ENCODE measurements at places on chromosomes 13 and 19. TPM values are rescaled to one million over a fixed set of nuclear protein-coding genes. Genes with fewer than 3 reads are reported as not detected.

Gene IFNL1
- total RNA-seq = not detected

Gene CGB5
- not detected for total RNA-seq

Gene NECTIN2
- total RNA-seq = 61.7 TPM

Gene HOMER3
- 100 TPM for total RNA-seq

DNA sequence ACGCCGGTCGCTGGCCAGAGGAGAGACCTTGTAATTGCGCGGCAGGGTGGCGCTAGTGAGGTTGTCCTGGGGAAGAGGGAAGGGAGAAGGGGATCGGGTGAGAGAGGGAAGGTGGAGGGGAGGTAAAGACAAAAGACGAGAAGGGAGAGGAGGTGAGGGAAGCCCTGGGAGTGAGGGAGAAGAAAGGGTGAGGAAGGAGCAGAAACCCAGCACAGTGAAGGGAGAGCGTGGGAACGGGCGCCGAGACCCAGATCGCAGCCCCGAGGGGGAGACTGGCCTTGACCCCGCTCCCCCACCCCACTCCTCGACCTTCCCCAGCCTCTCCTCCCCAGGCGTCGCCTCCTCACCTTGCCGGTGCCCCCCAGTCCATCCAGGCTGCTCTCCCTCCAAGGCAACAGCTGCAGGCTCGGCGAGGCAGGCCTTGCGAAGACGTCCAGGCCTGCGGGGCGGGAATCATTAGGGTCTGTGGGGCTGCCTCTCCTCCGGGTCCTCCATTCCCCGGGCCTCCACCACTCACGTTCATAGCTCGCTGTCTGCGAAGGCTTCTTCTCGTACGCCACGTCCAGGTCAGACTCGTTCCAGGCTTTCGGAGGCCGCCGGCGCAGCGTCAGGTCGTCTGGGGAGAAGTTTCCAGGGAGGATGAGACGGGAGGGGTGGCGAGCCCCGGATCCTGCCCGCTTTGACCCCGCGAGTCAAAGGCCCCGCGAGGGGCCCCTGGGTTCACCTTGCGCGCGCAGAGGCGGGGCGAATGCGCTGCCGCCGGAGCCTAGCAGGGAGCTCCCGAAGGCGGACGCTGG, 8.8 kb downstream of the PPP1R13L start:
- no peak for DNase-seq

DNA sequence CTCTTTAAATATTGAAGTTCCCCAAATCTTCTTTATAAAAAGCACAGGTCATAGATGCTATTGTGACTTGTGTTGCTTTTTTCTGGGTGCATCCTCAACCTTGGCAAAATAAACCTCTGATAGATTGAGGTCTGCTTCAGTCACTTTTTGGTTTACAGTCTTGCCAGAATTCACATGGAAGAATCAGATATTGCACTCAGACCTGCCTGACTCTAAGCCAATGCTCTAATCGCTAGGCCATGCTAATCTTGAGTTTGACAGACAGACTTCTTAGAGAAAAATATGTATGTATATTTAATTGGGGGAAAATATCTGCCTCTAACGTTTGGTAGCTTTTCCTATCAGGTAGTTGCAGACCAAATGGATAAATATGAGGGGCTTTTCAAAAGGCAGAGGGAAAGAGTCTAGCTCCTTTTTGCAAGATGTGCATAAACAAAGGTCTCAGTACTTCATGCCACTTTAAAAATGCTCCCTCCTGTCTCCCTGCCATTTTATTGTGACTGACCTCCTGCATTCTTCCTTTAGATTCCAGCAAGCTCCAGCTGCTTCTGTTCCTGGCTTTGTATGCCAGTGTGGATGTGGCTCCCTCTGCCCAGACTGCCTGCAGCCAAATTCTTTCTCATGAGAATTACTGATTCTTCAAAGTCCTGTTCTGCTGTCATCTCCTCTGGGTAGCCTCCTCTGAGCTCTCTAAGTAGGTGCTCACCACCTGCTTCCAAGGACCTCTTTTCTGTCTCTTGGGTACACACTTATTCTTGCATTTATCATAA, 42.4 kb upstream of the RFC3 start:
- DNase-seq = no peak

GRCh38 chr13:30020726-30021312, 170.4 kb upstream of the UBL3 start:
- DNase-seq = no peak

DNA sequence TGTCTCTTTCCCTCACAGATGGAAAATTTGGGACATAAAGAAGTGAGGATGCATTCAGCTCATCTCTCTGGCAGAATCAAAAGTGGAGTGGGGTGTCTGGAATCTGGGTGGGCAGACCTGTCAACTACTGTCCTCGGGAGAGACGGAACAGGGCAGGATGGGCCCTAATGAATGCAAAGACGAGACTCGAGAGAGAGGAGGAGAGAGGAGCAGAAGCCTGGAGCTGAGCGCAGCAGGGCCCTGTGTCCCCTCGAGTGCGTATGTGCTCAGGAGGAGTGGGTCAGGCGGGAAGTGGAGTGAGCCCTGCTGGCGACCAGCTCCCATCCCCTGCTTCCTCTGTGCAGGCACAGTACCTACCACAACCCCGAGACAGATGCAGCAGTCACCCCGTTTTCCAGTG, 78.9 kb downstream of the TEX29 start:
- no peak for DNase-seq

- DNase-seq = no peak
Observed at GRCh38 chr13:46605076-46605824, 52.3 kb downstream of the LRCH1 start.

DNA sequence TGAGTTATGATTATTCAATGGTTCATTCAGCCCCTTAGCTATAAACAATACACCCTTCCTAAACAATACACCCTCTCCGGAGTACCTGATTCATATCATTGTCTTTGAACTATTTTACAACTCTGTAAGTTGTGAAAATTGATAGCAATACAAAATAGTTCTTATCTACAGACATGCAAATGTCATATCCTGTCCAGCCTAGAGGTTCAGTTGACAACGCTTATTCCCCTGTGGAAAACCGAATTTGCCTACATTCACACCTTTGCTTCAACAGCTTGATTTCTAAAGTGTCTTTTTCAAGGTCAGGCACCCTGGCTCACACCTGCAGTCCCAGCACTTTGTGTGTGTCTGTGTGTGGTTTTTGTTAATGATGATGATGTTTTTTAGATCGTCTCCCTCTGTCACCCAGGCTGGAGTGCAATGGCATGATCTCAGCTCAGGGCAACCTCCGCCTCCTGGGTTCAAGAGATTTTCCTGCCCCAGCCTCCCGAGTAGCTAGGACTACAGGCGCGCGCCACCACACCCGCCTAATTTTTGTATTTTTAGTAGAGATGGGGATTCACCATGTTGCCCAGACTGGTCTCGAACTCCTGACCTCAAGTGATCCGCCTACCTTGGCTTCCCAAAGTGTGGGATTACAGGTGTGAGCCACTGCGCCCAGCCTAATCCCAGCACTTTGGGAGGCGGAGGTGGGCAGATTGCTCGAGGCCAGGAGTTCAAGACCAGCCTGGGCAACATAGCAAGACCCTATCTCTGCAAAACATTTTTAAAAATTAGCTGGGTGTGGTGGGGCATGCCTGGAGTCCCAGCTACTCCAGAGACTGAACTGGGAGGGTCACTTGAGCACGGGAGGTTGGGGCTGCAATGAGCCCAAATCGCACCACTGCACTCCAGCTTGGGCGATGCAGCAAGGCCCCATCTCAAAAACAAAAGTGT, 9.6 kb downstream of the C19orf53 start:
- no peak for DNase-seq

DNA sequence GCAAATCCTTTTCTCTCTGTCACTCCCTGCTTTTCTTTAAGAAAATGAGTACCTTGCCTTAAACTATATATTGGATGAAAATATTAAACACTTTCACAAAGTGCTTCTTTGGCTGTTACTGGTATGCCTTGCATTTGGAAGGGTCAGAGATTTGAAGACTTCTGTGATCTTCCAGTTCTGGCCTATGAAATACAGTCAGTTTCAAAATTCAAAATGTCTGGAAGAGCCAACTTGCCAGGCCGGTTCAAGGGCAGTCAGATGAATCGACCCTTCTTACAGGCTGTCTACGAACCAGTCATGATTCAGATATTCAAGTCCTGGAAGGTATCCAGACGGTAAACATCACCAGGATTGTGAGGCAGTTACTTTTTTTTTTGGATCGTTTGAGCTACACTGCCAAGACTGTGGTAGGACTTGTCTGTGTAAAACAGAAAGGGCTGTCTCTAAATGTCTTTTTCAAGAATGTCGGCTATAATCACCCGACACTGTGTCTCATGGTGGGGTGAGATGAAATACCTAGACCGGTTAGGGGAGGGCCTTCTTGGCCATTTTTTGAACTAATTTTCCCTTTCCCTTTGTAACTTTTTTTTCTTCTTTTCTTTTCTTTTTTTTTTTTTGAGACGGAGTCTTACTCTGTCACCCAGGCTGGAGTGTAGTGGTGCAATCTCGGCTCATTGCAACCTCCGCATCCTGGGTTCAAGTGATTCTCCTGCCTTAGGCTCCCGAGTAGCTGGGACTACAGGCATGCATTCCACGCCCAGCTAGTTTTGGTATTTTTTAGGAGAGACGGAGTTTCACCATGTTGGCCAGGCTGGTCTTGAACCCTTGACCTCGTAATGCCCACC, 11.2 kb downstream of the ACTN4 start:
- no peak for DNase-seq

- DNase-seq = no peak
Observed at GRCh38 chr19:861756-862580, 2.5 kb downstream of the CFD start.

DNA sequence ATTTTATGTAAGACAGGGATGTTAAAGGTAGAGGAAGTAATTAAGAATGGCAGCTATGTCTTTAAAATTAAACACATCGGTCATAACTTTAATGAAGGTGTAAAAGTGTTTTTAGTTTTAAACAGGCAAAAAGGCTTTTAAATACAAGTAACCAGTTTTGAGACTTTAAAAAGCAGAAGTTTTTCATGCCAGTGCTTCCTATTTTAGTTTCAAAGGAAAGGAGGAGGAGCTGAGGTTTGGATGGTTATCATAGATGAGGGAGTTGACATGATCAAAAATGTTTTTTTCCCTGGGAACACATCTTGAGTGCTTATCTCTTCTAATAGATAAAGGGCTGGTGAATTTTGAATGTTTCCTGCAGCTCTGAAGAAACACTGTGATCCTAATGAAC, 42.9 kb downstream of the LRCH1 start:
- DNase-seq = no peak

GRCh38 chr19:29122185-29122584, 90.8 kb downstream of the UQCRFS1 start:
- no peak for DNase-seq

DNA sequence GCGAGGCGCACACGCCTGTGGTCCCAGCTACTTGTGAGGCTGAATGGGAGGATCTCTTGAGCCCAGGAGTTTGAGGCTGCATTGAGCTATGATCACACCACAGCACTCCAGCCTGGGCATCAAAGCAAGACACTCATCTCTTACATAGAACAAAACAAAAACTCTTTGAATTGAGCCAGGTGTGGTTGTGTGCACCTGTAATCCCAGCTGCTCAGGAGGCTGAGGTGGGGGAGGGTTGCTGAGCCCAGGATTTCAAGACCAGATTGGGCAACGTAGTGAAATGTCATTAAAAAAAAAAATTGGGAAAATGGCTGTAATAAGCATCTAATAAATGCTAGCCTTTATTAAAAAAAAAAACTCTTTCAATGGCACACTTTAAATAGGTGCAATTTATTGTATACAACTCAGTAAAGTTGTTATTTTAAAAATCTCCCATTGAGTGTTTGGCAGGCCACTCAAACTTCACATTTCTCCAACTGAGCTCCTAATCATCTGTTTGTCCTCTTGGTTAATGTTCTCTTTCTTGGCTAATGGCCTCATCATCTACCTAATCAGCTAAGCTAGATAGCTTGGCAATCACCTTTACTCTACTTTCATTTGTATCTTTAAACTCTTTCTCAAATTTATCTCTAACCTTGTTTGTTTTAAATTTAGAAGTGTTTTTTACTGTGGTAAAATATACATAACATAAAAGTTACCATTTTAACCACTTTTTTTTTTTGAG, 28.1 kb upstream of the HMGB1 start:
- no peak for DNase-seq

DNA sequence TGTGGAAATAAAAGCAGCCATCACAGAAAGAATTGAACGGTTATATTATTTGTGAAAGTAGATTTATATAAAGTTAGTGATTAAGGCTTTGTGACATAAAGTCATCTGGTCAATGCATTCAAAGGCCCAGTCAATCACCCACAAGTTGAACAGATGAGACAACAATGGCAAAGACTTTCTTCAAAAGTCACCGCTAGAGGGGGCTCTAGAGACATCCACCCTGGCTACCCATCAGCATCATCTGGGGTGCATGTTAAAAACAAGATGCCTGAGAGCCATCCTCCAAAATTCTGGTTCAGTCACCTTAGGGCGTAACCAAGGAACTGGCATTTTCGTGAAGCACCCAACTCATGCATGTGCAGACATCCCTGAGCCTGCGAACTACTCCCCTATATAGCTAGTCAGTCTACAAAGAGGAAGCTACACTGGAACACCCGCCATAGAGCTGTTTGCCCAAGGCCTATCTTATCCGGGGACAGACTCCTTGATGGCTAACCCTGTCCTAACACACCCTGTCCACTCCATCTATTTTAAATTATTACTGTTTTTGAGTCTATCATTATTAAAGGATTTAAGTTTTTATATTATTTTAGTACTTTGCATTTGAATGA, 970.5 kb downstream of the UQCRFS1 start:
- no peak for DNase-seq
